ENCODE measurements at places on chromosomes 16 and 17. TPM values are rescaled to one million over a fixed set of nuclear protein-coding genes. Genes with fewer than 3 reads are reported as not detected.

GRB7 gene
- total RNA-seq: 0.46 TPM

DNA sequence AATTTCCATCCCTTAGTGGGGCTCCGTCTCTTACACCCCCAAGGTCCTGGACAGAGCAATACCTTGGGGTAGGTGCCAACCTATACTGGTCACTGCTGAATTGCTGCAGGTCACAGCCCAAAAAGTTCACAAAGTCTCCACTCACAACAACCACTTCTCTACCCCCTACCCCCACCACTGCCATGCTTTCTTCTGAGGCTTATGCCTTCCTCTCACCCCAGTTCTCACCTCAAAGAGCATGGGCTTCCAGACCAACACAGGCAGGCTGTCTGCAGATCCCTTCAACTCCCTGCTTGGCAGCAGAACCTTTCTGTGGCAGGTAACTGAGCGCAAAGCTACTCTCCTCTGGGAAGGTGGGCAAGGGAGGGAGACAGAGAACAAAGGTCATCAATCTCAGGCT, 35.5 kb downstream of the C16orf78 start:
- no peak for DNase-seq

- DNase-seq: no peak
Observed at GRCh38 chr17:75885431-75885830, 7.0 kb upstream of the TRIM47 start.

DNA sequence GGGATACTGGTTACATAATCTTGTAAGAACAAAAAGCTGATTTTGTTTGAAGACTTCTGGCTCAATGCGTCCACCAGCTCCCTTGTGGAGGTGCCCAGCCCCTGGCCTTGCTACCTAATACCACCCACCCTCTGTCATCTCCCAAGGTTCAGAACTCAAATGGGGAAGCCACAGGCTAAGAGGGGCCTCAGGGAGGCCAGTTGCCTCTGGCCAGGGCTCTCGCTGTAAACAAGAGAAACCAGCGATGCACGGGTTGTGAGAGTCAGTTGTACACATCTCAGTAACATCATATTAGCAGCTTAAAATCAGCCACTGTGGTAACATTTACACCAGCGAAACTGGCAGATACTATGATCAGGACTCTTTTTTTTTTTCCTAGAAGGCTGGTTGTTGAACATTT, 6.0 kb downstream of the TEKT5 start:
- no peak for DNase-seq

GRCh38 chr17:51888816-51889215, 269.7 kb downstream of the CA10 start:
- DNase-seq: no peak

DNA sequence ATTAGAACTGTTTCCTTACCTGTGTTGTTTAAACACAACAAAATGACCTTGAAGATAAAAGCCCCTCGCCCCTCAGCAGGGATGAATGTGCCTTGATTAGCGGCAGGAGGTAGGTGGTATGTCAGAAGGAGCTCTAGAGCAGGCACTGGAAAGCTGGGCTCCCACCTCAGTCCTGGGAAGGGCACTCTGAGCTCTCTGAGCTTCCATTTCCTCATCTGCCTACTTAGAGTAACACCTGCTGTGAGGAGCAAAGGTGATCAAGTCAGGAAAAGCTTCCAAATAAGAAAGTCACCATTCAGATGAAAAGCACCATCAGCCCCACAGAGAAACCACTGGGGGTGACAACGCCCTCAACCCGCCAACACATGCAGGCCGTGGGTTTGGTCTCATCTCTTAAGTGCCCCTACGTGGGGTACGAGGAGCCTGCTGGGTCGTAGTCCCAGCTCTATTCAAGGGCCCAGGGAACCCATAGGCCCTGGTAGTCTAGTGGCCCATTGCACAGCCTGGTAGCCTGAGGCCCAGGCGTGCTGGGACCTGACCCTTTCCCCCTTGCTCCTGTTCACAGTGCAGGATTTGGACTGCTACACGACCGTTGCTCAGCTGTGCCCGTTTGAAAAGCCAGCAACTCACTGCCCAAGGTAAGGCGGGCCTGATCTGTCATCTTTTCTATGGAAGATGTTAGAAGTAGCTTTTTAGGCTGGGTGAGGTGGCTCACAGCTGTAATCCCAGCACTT, 57.3 kb downstream of the CRISPLD2 start:
- DNase-seq: no peak

DNA sequence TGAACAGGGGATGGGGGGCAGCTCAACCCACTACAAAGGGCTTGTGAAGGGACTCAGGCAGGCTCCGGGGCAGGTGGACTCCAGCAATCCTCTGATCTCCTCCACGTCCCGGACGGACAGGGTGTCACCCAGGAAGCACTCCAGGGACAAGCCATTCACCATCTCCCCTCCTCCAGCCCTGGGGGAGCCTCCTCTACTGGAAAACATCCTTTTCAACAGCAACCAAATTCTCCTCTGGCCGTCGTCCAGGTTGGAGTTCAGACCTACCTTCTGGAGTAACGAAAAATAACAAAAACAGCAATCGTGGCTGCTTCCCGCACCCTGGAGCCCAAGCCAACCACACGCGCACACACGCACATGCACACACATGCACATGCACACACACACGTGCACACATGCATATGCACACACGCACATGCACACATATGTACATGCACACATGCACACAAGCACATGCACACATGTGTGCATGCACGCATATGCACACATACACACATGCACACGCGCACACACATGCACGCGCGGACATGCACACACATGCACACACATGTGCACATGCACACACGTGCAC, 8.9 kb upstream of the RBFOX3 start:
- DNase-seq: peak; percentile 44

GRCh38 chr16:17769065-17769464, 298.3 kb upstream of the XYLT1 start:
- no peak for DNase-seq

GRCh38 chr17:8965394-8966168, at the start of gene PIK3R5:
TSS of gene PIK3R5 (minus strand) at chr17:8965707. CDS start at chr17:8911494, 54,213 bp downstream.
- DNase-seq: no peak

- no peak for DNase-seq
Observed at GRCh38 chr16:68300734-68301459, 9.8 kb downstream of the SLC7A6OS start.

- DNase-seq: no peak
Observed at GRCh38 chr17:80000981-80001775, 34.5 kb downstream of the TBC1D16 start.

PIK3R5 gene
- not detected for total RNA-seq

- DNase-seq: no peak
Observed at GRCh38 chr17:7781429-7781828, 52.6 kb upstream of the KDM6B start.

KREMEN2 gene
- not detected for total RNA-seq

KRTAP3-1 gene
- not detected for total RNA-seq

DNA sequence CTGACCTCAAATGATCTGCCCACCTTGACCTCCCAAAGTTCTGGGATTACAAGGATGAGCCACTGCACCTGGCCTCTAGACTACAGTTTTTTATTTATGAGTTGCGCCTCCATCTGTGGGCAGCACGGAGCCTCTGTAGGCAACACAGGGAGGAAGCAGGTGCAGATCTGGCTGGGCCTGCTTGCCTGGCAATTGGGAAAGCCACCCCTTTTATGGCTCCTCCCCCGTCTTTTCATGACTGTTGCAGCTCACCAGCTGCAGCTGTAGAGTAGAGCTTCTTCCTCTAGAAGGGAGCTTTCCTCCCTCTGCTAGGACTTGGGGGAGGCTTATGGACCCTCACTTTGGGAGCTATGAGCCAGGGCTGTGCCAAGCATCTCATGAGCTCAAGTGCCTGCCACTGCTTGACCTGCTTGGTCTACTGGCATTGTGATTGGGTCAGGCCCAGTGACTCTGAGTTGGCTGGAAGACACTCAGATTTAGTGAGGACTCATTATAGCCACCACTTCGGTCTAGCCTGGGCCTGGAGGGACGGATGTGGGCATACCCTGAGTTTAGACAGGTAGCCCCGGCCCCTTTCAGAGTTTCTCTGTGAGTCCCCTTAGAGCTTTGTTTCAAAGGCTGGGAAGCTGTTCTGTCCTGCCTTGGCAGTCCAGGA, 6.9 kb upstream of the SLC7A6 start:
- no peak for DNase-seq

- no peak for DNase-seq
Observed at GRCh38 chr17:61862105-61862574, 1.2 kb downstream of the BRIP1 start.

ALOX12 gene
- not detected for total RNA-seq

PYDC1 gene
- total RNA-seq: not detected

GRCh38 chr17:48593126-48593829, at the start of gene HOXB5:
TSS of gene HOXB5 (minus strand) at chr17:48593779. CDS start at chr17:48593682, 97 bp downstream.
- no peak for DNase-seq

DNA sequence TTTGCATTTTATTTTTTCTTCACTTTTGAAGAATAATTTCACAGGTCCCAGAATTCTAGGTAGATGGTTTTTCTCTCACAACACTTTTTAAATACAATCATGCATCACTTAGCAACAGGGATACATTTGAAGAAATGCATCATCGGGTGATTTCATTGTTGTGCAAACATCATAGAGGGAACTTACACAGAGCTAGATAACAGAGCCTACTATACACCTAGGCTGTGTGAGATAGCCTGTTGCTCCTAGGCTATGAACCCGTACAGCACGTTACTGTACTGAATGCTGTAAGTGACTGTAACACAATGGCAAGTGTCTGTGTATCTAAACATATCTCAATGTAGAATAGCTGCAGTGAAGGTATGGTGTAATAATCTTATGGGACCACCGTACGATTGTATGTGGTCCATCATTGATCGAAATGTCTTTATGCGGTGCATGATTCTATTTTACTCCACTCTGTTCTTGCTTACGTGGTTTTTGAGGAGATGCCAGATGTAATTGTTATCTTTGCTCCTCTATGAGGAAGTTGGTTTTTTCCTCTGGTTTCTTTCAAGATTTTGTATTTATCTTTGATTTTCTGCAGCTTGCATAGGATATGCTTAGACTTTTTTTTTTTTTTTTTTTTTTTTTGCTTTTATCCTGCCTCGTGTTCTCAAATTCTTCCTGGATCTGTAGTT, 35.5 kb upstream of the TMEM92 start:
- no peak for DNase-seq

DNA sequence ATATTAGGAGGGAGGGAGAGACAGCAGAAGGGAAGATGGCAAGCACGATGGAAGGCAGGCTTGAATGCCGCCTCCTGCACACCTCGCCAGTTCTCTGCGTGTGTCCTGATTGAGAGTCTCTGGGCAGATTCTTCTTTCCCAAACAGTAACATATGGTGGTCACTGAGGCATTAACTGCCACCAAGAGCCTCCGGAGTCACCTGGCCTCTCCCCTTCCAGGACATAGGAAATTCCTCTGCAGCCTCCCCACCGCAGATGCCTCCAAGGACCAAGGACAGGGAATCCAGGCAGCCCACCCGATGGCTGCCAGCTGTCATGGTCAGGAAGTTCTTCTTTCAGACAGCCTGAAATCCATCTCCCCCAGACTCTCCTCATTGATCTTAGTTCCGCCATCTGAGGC, 149.3 kb downstream of the ENGASE start:
- DNase-seq: no peak

- DNase-seq: no peak
Observed at GRCh38 chr16:66306366-66307150, 59.9 kb upstream of the CDH5 start.

DNA sequence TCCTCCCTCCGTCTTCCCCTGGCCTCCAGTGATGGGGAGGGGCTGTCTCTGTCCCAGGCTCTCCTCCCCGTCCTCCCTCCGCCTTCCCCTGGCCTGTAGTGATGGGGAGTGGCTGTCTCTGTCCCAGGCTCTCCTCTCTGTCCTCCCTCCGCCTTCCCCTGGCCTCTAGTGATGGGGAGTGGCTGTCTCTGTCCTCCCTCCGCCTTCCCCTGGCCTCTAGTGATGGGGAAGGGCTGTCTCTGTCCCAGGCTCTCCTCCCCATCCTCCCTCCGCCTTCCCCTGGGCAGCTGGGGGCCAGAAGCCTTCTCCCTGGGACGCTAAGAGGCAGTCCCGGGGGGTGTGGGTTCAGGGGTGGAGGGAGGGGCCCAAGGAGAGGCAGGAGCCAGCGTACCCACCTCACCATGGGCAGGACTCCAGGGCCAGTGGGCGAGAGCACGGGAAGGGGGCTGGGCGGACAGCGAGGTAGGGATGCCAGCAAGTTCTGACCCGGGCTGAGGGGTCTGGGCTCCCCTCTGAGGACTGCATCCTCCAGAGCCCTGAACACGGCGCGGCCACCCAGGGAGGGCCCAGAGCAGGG, 14.8 kb downstream of the UTS2R start:
- peak; percentile 87 for DNase-seq

- no peak for DNase-seq
Observed at GRCh38 chr17:5642752-5643151, 58.4 kb upstream of the NLRP1 start.
